Bronchial epithelial cell (primary cell): ENCODE measurements at places on chromosomes 11 and 22. TPM values are rescaled to one million over a fixed set of nuclear protein-coding genes. Genes with fewer than 3 reads are reported as not detected.

GRCh38 chr11:35009191-35009943, 92.9 kb downstream of the PDHX start:
- DNase-seq, result peak; percentile 95

DNA sequence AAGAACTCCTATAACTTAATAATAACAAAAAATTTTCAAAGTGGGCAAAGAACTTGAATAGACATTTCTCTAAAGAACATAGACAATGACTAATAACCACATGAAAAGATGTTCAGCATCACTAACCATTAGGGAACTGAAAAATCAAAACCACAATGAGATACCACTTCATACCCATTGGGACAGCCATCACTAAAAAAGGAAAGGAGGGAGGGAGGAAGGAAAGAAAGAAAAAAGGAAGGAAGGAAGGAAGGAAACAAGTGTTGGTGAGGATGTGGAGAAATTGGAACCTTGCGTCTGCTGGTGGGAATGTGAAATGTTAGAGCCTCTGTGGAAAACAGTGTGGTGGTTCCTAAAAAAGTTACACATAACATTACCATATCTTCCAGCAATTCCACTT, 55.8 kb downstream of the MS4A13 start:
- no peak for DNase-seq

DNA sequence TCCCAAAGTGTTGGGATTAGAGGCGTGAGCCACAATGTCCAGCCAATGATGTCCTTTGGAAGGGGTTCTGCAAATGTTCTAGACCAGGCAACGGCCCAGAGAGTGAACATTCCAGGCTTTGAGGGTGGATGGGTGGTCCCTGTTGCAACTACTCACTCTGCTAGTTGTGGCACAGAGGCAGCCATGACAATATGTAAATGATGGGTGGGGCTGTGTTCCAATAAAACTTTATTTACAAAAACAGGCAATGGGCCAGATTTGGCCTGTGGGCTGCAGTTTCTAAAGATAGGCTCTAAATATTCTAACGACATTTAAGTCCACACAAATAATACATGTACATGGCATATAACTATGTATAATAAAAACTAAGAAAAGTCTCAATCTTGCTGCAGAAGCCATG, 276.3 kb downstream of the CTTN start:
- no peak for DNase-seq

Gene CRYAB
- total RNA-seq, result 1.2 TPM in 1 of 2 replicates, not detected in the other

DNA sequence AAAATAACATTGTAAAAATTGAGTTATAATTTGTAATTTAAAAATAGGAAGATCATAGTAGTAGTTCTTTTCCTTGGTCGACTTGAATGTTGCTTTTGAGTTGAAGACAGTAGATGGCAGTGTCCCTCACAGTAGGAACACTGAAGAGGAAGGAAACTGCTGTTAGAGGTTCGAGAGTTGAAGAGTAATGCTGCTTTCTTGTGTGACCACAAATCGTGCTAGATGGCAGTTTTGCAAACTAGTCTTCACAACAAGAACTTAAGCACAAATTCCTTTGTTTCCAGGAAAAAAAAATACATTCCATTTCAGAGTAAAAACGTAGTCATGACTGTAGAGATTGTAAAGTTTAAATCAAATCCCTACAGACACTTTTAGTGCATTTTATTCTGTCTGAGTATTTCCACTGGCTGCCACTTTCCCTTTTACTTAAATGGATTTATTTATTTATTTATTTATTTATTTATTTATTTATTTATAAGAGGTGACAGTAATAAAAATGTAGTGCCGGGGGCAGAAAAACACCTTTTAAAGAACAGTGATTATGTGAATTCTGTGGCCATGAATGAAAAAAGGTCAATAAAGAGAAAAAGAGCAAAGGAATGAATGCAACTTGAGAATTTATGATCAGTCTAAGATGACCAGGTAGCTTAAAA, 54.6 kb downstream of the SPECC1L start:
- peak; percentile 56 for DNase-seq

Gene DYNC2H1
- total RNA-seq, result 11.6 and 19.3 TPM in 2 replicates

DNA sequence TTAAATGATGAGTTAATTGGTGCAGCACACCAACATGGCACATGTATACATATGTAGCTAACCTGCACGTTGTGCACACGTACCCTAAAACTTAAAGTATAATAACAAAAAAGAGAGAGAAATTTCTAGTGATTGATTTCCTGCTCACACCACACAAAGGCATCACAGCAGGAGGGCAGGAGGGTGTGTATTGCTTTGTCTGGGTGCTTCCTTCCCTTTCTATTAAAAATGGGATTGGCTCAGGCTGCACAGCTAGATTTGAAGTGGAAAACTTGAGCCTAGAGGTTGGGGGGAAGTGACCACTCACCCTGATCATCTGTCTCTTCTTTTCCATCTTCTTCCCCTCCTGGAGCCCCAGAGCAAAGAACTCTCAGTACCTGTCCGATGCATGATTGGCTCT, 944 bp upstream of the SCGB1D2 start:
- DNase-seq, result no peak

Gene SCUBE2
- not detected in 2 replicates for total RNA-seq

GRCh38 chr22:38956551-38956950, 858 bp upstream of the APOBEC3A start:
- DNase-seq, result no peak

GRCh38 chr22:30223303-30223702, 23.3 kb downstream of the LIF start:
- no peak for DNase-seq

DNA sequence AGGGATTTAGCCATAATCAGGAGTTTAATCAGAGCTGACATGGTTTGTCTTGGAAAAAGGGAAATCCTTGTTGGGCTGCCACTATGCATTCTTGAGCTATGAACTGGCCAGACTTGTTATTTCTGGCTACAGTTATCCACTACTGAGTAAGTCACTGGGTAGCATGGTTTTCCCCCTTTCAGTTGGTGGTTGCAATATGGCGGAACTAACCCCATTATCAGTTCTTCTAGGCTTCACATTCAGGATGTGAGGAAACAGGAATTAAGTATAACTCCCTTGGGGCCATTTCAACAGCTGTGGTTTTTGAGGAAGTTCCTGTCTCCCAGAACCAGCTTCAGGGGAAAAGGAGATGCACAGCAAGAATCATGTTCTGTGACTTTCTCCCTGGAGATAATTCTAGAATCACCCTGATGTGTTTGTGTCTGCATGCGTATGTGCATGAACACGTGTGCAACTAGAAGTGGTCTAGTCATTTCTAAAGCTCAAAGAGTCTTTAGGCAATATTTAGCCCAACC, 103.0 kb upstream of the CD44 start:
- DNase-seq, result peak; percentile 96

GRCh38 chr11:43942662-43943371, 380 bp downstream of the C11orf96 start:
- no peak for DNase-seq

- no peak for DNase-seq
Observed at GRCh38 chr11:73755670-73756069, 5.2 kb downstream of the RAB6A start.
